ENCODE measurements at places on chromosomes 2 and 18. TPM values are rescaled to one million over a fixed set of nuclear protein-coding genes. Genes with fewer than 3 reads are reported as not detected.

DNA sequence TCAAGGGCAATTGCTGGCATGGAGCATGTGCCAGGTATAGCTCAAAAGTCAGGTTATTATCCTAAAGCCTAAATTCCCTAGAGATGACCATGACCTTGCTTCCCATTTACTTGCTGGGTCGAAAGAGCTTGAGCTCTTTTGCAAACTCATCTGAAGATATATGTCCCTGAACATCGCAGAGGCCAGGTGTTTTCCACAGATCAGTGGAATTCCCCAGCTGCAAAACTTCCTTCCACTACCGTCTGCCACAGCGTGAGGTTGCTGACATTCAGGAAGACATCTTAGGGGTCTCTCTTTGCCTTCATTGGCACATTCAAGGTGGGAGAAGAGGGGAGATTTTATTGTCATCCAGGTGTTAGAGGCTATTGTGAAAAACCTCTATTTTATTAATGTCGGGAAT lies 171.0 kb downstream of the MIB1 start:
- no peak for DNase-seq

GRCh38 chr2:155802888-155803287 lies 529.6 kb downstream of the NR4A2 start:
- DNase-seq: no peak

DNA sequence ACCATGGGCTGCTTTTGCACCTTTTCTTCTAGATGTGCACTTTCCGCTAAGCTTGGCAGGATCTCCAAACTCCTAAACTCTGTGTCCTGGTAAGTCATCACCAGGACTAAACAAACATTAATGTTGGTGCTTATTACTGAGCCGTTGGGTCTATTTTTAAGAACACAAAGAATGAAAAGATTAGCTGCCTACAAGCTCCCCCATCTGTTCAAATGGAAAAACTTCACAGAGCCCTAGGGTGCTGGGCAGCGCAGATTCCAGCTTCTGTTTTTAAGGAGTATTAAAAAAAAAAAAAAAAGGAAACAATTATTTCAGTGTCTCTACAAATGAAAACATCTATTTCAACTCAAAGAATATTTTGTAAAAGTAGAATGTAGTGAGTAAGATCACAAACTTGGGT lies 97.8 kb upstream of the AQP4 start:
- no peak for DNase-seq

DNA sequence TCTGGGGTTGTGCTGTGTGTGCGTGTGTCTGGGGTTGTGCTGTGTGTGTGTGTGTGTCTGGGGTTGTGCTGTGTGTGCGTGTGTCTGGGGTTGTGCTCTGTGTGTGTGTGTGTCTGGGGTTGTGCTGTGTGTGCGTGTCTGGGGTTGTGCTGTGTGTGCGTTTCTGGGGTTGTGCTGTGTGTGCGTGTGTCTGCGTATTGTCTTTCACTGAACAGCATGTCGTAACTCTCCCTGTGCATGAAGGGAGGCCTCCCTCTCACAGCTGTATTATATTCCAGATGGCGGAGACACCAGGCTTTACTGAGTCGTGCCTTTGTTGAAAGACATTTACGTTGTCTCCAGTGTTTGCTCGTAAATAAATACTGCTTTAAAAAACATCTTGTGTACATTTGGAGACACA lies 5.9 kb downstream of the ACKR3 start:
- no peak for DNase-seq

GRCh38 chr18:59279193-59279592 lies 5.9 kb upstream of the RAX start:
- DNase-seq: no peak

DNA sequence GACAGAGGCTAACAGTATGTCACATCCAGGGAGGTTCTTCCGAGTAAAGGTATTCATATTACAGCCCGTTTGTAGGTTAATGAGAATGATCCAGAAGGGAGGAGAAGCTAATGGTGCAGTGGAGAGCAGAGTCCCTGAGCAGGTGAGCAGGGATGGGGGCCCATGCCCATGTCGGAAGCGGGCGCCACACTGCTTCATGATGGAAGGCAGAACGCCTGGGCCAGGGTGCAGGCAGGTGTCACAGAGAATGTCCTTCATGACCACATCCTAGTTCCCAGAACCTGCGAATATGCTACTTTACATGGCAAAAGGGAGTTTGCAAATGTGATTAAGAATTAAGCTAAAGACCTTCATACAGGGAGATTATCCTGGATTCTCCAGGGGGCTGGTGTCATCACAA lies 4.0 kb downstream of the HES6 start:
- no peak for DNase-seq

Gene ABCG5
- total RNA-seq: not detected

Gene RTKN
- total RNA-seq: 45.1 TPM

Gene LAMA3
- total RNA-seq: 155 TPM

Gene EMILIN1
- total RNA-seq: 9.4 TPM

Gene SCLY
- total RNA-seq: 6.7 TPM

Gene OTOF
- not detected for total RNA-seq

Gene FAM237A
- not detected for total RNA-seq

Gene IGFBP5
- total RNA-seq: 103 TPM

Gene FSHR
- not detected for total RNA-seq

Gene GPR55
- total RNA-seq: not detected

Gene TRIM43
- not detected for total RNA-seq

Gene ACTG2
- 75.4 TPM for total RNA-seq
